ENCODE measurements at places on chromosomes 16 and 17.
A peak's percentile ranks its signal among the peaks of the same experiment; 100 is the strongest.

- H3K36me3 ChIP-seq: peaks cover 18% of the 10 kb centered on the region
- H3K4me1 ChIP-seq: no peaks in the 10 kb centered on the region
- H3K27ac ChIP-seq: no peak overlapping the region
- H3K4me3 ChIP-seq: no peak overlapping the region
- DNase-seq: no peak
- H3K27me3 ChIP-seq: no peaks in the 10 kb centered on the region
Observed at GRCh38 chr16:11721781-11722467, 20.7 kb downstream of the TXNDC11 start.

DNA sequence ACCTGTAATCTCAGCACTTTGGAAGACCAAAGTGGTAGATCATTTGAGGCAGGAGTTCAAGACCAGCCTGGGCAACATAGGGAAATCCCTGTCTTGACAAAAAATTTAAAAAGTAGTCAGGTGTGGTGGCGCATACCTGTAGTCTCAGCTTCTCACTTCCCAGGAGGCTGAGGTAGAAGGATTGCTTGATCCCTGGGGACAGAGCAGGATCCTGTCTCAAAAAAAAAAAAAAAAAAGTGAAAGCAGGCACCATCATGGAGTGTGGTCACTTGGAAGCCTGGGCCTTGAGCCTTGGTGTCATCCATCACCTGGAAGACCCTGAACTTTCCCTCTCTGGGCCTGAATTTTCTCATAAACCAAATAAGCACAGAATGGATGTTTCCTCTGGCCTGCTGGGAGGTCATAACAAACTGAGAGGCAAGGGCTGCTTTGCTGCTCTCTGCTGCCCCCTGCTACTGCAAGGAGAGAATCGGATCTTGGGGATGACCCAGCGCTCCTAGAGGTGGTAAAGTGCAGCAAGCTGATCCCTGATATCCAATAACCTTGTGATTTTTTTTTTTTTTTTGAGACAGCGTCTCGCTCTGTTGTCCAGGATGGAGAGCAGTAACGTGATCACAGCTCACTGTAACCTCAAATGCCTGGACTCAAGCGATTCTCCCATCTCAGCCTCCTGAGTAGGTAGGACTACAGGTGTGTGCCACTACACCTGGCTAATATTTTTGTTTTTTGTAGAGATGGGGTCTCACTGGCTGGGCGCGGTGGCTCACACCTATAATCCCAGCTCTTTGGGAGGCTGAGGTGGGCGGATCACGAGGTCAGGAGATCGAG lies 75.9 kb upstream of the RNU2-1 start:
- H3K27ac ChIP-seq: no peak overlapping the region
- no peaks in the 10 kb centered on the region for H3K4me1 ChIP-seq
- DNase-seq: no peak
- no peak overlapping the region for H3K4me3 ChIP-seq
- H3K36me3 ChIP-seq: no peaks in the 10 kb centered on the region

GRCh38 chr16:2415085-2415484 lies 14.2 kb upstream of the CCNF start:
- H3K4me3 ChIP-seq: no peak overlapping the region
- no peaks in the 10 kb centered on the region for H3K27me3 ChIP-seq
- no peak for DNase-seq

GRCh38 chr17:57597531-57598453 lies 147.3 kb downstream of the CCDC182 start:
- peaks cover 22% of the 10 kb centered on the region for H3K4me1 ChIP-seq
- peak; percentile 76 for DNase-seq
- peaks cover 16% of the 10 kb centered on the region for H3K27me3 ChIP-seq
- H3K4me3 ChIP-seq: no peak overlapping the region

- peak overlapping the region; percentile 88 for H3K4me3 ChIP-seq
- H3K27me3 ChIP-seq: peaks cover 6% of the 10 kb centered on the region
- peak; percentile 92 for DNase-seq
- H3K27ac ChIP-seq: no peak overlapping the region
- H3K36me3 ChIP-seq: no peaks in the 10 kb centered on the region
- H3K4me1 ChIP-seq: peaks cover 7% of the 10 kb centered on the region
Observed at GRCh38 chr16:22813223-22813947, 577 bp upstream of the HS3ST2 start.

- peaks cover 10% of the 10 kb centered on the region for H3K27me3 ChIP-seq
- peaks cover 14% of the 10 kb centered on the region for H3K4me1 ChIP-seq
- H3K27ac ChIP-seq: peak overlapping the region; percentile 88
- H3K4me3 ChIP-seq: peak overlapping the region; percentile 92
- peaks cover 28% of the 10 kb centered on the region for H3K36me3 ChIP-seq
- no peak for DNase-seq
Observed at GRCh38 chr16:30065943-30066760, 592 bp downstream of the ALDOA start.

DNA sequence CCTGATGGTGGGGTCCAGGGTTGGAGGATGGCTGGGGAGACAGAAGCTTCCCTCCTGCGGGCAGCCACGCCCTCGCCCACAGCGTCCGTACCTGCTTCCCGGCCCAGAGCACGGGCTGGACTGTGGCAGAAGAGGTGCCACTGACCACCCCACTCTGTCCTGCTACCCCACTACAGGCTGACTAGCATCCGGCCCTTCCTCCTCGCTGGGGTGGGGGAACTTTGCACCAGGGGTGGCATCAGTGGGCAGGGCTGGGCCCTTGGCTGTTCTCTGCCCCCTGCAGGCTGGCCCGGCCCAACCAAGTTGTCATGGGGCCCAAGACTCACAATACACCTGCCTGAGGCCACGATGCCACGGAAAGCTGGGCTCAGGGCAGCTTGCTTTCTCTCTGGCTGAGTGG lies 73.0 kb downstream of the KLHDC4 start:
- H3K36me3 ChIP-seq: peaks cover 8% of the 10 kb centered on the region
- no peak for DNase-seq
- H3K27ac ChIP-seq: no peak overlapping the region
- no peak overlapping the region for H3K4me3 ChIP-seq

Data from endothelial cell (in vitro differentiated cells).